ENCODE measurements at places on chromosomes 2 and 18.

DNA sequence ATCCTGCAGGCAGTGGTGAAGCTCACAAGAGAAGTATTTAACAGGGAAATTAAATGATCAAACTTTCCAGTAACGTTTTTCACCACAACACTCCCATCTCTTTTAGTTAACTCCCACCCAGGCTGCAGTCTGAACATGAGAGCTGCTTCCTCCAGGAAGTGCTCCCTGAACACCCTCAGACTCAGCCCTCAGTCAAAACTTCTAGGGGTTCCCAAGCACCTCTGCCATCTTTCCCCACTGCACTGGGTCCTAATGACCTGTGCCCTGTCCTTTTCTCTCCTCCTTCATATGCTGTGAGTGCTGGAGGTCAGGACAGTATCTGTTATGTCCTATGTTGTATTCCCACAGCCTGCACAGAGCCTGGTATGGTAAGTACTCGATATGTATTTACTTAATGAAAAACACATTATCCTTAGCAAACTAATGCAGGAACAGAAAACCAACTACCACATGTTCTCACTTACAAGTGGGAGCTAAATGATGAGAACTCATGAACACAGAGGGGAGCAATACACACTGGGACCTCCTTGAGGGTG is 49.2 kb upstream of the ASPRV1 start:
- no peak for DNase-seq

- DNase-seq, result no peak
Measured at GRCh38 chr18:49910986-49911385, 97.7 kb upstream of the ACAA2 start.

- no peak for DNase-seq
Measured at GRCh38 chr2:41399437-41400087, 648.3 kb upstream of the PKDCC start.

GRCh38 chr2:148876595-148877402 is 1.8 kb downstream of the KIF5C start:
- DNase-seq, result peak; percentile 69

DNA sequence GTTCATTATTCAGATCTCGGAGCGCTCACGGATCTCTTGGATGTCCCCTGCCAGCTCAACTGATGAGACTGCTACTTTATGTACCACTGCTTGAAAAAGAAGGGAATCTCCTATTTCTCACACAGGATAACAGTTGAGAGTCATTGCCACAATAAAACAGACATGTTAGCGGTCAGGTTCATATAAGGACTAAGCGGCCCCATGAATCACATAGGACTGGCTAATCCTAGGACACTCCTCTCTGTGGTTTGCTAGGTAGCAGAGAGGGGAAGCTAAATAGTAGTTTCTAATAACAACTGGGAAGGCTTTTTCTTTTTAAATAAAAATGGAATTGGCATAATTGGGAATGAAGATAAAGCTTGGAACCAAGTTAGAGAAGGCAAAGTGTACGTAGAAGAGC is 15.9 kb upstream of the TGFA start:
- no peak for DNase-seq

DNA sequence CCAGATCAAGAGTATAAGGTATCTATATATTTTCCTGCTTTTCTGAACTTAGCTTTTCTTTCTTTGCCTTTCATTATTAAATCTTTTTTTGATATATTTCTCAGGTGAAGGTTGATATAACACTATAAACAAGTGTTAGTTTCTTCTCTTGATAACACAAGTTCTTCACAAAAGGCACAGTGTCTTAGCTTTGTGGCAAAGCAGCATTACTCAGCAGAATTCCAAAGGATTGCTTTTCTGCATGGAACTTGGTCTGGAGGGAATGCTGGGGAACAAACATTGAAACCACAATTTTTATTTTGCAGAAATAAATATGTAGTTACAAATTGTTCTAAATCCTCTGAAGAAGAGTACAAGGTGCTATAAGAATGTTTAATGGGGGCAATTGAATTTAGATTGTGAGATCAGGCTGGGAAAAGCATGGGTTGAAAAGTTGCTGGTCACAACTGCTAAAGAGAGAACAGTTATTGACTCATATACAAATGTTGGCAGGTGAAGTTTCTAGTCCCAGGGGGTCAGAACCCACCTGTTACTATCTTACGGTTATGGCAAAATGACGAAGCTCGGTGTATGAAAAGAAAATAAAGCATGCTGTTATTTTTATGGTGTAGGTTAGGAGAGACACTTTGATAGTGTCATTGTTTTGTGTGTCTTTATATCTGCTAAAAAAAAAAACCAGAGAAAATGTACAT is 68.2 kb downstream of the UBR3 start:
- no peak for DNase-seq

DNA sequence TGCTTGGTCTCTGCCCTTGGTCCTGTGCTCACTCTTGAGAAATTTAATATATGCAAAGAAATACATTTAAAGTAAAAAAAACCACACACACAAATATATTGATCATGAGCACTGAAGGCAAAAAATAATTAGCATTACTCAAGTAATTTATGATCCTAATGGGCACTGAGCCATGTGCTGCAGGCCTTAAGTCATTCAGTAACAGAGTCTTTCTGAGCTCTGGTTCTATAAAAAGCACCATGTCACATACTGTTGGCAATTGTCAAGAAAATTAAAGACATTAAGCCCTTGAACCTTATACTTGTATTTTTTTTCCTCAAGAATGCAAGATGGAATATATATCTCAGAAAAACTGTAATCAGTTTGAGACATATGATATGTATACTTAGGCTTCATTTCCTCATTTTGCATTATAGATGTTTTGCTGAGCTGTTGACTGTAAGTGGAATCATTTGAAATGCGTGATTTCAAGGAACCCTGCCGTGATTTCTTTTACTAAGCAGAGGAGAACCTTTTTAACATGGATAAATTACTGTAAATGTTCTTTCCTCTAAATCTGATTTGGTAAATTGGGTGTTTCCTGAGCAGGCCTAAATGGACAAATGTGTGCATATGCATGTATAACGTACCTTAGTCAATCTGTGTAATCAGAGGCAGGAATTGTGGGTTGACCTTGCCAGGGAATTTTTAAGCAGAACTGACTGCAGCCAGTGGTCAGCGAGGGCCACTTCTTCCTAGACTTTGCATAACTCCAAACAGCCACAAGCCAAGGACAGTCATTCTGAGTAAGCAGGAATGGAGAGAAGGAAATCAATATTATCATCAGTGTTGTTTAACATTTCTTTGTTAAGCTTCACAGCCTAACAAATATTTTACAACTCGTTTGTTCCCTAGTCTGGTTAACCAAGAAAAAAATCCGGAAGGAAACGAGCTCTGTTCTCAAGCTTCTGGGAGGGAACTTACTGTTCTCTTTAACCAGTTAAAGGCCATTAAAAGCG is 191.5 kb upstream of the ATP5MC3 start:
- no peak for DNase-seq

DNA sequence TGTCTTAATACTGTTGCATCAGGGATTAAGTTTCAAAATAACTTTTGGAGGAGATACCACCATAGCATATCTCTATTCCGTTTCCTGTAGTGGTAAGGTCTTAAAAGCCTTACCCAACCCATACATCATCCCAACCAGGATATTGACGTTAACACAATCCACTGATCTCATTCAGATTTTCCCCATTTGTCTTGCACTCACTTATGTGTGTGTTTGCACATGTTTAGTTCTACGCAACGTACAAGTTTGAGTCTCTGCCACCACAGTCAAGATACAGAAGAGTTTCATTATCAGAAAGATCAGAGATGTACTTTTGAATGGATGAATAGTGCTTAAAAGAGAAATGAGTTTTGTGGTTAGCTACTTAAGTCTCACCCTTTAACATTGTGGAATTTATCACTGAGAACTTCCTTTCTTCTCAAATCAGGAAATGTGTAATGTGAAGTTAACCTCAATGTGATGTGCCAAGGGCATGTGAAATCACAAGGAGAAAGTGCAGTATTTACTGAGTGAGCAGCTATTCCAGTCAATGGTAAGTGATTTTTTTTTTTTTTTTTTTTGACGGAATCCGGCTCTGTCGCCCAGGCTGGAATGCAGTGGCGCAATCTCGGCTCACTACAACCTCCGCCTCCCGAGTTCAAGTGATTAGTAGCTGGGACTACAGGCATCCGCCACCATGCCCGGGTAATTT is 69.2 kb upstream of the EPHA4 start:
- no peak for DNase-seq

- DNase-seq, result no peak
Measured at GRCh38 chr2:153404792-153405191, 73.8 kb downstream of the RPRM start.

GRCh38 chr2:164625378-164625971 is 4.2 kb upstream of the GRB14 start:
- no peak for DNase-seq

- no peak for DNase-seq
Measured at GRCh38 chr2:12988279-12988678, 271.5 kb downstream of the TRIB2 start.

DNA sequence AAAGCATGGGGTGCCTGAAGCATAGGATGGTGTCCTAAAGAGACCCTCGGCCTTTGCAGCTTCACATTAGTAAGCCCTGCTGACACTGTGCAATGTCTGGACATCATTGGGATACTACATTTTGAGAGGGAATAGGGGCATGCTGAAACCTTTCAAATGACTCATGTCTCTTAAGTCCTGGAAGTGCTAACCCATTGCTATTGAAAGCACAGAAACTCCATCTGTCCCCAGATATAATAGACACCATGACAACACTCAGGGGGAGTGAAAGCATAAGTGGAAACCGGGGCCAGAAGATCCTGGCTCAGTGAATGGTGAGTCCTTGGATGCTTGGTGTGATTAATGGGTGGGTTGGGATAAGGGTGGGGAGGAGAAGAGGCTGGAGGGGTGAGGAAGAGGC is 595.5 kb upstream of the ID2 start:
- DNase-seq, result no peak

DNA sequence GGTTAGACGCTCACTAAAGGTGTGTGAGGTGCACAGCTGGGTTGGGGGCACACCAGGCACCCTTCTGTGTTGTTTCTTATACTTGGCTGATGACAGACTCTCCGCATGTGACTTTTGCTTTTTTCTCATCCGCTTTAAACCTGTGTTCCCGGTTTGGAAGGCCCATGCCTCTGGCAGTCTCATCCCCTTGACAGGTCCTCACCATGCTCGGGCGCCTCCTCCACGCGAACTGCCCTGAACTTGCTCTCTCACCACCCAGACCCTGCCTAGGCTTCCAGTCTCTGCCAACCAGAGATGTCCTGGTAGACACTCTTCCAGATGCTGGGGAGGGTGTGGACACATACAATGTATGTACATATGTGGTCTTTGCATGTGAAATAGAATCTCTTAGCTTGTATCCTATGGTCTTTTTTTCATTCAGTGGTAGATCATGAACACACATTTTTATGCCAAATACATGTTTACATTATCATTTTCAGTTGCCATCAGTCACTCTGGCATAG is 79.8 kb downstream of the LIMS1 start:
- DNase-seq, result no peak

DNA sequence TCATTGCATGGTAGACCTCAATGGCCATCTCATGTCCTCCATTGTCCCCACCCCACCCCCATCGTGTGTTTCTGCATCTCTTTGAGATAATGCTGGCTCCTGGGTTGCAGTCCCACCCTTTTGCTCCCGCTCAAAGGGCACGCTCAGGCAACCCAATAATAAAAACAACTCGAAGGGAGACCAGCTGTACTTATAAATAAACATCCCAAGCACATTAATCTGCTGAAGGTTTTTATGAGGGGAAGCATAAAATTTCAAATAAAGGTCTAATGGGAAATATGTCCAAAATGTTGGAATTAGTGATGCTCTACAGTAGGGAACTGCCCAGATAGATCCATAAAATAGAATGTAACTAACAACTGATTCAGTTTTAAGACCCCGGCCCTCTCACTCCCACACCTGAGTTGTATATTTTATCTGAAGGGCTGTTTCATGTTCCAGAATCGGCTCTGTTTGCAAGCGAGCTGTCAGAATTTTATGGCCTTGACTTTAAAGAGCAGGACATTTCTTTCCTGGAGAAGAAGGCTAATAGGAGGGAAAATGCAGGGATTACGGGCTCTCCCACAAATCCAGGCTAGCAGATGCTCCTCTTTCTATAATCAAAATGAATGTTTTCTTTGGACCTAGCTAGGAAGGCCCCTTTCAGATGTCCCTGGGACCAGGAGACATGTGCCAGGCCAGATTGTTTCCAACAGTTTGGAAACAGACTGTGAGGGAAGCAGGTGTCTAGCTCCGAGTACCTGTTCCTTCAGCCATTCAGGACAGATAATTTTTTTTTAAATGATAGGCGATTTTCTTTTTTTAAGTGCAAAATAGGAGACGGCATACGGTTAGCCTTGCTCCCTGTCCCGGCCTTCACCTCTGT is 103.7 kb downstream of the APOB start:
- no peak for DNase-seq

- DNase-seq, result no peak
Measured at GRCh38 chr2:2184549-2185249, 146.4 kb downstream of the MYT1L start.

DNA sequence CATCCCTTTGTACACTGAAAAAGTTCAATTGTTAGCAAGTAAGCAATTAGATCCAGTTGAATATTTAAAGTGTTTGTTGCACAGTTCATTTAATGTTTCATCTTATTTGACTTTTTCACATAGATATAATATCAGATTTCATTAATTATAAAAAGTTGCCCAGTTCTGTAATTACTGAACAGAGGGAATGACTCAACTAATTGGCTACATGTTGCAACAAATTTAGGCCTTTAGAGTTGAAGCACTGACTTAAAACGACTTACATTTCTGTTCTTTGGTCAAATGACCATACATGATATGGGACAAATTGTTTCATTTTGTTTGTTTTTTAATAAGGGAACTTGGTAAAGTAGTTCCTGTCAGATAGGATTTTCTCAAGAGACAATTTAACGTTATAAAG is 68.5 kb upstream of the FAM117B start:
- DNase-seq, result no peak

- no peak for DNase-seq
Measured at GRCh38 chr18:68220458-68220857, 494.4 kb downstream of the TMX3 start.

GRCh38 chr2:50995610-50996009 is 36.3 kb downstream of the NRXN1 start:
- DNase-seq, result no peak

DNA sequence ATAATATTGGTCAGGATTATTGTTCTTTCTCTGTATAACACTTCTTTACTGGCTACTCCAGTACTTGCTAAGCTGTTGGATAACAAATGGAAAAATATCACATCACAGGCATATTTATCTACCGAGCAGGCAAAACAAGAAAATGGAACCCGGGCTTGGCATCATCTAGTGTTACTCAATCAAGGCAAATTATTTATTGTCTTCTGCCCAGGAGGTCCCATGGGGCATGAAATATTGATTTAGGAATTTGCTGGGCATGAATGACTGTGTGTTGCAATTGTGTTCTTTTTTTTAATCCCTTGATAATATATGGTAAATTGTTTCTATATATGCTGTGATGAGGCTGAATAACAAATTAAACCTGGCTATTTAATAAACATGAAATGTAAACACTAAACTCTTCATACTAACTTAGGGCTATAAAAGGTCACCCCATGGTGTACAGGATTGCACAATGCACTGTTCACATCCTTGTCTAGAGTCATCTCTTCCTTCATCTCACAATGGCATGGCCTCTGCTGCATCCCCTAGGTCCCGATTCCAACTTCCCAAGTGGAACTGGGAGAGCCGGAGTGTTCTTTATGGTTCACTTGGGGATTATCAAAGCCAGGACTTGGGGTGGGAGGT is 2.2 kb upstream of the PARD3B start:
- DNase-seq, result no peak

- DNase-seq, result no peak
Measured at GRCh38 chr18:28541276-28541930, 364.5 kb upstream of the CDH2 start.

All from frontal cortex (tissue), 4 donors.